Activated CD4-positive, alpha-beta T cell treated with anti-CD3 and anti-CD28 coated beads, Interleukin-2, Interleukin-4, amounts not matched to agents 100 ng/mL and 50 ng/mL, durations not matched to agents 16 hours and 8 hours (primary cell): ENCODE measurements at places on chromosomes 7 and 10.

DNA sequence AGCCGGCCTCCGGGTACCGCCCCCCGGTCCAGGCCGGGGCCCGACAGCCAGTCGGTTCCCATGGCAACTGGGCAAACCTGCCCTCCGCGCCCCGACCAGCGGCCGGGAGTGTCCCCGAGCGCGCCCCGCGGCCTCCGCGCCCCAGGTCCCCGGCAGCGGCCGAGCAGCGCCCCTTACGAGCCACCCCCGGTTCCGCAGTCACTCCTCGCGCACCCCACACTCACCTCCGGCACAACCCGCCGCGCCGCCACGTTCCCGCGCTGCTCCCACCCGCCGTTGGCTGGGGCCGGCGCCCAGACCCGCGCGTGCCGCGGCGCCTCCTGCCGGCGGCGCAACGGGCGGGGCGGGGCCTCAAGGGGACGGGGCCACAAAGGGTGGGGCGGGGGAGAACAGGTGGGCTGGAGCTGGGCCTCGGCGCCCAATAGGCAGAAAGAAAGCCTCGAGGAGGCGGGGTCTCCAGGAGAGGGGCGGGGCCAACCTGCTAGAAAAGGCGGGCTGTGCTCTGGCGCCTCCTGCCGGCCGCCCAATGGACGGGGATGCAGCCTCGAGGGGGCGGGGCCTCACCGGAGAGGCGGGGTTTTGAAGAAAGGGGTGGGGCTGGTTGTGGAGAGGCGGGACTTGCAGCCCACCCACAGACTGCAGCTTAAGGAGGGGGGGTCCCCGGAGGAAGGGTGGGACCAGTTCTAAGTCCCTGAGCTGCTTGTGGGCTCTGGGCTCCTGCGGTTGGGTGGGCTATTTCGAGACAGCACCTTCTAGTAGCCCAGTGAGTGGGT, at the start of gene RADIL:
TSS of gene RADIL (minus strand) at position 345 of the 773 bp plus-strand sequence. CDS start 5,577 bp downstream, outside the sequence.
- peak; percentile 92 for DNase-seq

DNA sequence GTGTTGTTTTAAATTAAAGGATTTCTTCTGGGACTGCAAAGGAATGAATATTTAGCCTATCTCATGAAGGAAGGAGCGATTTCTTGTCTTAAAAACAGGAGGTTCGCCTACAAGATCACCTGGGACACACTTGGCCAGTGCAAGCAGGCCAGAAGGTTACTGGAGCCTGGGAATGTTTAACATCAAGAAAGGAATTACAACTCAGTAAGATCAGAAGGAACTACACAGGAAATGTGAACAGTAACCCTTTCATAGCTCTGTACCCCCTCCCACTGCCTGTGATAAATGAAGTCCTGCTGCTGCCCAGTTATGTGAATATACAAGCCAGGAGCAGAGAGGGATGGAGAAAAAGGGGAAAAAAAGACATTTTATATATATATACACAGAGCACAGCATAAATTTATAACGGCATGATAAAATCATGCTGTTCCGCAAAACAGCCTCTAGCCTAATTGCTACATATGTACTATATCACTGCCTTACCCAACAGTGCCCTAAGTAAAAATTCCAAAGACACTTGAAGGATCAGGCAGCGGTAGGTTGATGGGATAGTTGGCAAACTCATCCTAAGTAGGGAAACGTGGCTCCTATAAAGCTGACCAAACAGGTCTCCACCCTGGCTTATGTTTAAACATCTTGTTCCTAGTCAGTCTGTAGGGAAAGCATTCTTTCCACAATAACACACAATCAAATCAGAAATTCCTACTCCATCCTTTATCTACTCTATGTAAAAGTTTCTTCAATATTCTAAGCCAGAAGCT, 63.8 kb downstream of the ZNF438 start:
- no peak for DNase-seq

DNA sequence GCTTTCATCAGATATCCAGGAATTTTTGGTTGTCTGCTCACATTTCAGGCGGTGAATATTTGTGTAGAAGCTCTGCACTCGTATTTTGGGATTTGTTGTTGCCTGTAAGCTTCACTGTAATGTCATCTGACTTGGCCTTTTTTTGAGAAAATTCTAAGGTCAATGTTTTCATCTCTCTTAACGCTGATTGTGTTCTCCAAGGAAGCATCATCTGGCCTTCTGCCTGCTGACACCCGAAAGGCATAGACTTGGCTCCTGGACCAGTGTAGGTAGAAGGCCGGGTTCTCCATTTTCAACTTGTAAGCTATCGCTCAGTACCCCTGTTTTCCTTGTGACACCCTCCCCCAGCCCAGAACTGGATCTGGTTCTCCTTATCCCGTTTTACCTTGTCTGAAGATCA, 44.2 kb downstream of the SLC13A1 start:
- no peak for DNase-seq

DNA sequence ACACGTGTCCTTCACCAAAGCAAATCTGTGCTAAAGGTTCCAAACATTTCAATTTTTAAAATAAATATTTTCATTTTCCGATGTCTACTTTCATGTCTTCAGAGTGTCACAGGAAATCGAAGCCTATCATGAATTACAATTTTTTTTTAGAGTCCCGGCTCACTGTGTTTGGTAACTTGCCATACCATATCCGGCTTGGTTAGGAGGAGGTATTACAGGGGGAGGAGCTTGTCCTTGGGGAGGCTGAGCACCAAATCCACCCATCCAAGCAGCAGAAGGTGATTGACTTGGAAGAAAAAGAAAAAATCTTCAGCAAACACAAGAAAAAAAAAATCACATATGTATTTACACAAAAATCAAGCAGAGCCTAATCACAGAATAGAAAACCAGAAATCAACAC, 21.3 kb downstream of the TIAL1 start:
- peak; percentile 27 for DNase-seq

DNA sequence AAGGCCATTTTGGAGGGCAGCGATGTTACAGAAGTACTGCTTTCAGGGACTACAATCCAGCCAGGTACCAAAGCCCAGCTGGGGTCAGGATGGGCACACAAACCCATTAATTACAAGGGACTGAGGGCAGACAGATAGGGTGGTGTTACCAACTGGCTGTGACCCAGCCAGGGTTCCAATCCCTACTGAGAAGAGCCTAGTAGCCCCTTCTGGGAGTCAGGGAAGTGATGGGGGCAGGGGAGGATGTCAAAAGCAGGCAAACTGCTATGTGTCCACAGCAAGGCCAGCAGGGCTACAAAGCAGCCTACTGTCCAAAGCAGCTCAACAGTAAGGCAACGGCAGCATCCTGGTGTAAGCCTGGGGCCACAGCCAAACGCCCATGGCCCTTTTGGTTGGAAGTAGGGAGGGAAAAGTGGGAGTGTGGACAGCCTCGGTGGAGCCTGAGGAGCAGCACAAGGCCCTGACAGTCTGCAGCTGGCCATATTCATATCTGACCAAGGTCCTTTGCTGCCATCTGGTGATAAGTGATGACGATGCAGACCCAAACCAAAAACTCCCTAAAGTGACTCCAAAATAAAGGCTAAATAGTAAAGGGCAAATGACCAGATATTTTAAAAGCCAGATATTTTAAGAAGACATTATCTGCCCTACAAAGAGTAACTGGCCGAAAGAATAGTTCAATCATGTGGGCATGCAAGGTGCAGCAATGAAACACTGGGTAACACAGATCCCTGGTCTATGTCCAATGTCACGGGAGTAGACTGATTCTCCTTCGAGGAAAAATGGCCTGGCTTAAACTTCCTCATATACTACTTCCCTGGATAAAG, 56.9 kb downstream of the XPNPEP1 start:
- no peak for DNase-seq

- DNase-seq, result no peak
Measured at GRCh38 chr7:20642166-20642565, 26.7 kb downstream of the ABCB5 start.

DNA sequence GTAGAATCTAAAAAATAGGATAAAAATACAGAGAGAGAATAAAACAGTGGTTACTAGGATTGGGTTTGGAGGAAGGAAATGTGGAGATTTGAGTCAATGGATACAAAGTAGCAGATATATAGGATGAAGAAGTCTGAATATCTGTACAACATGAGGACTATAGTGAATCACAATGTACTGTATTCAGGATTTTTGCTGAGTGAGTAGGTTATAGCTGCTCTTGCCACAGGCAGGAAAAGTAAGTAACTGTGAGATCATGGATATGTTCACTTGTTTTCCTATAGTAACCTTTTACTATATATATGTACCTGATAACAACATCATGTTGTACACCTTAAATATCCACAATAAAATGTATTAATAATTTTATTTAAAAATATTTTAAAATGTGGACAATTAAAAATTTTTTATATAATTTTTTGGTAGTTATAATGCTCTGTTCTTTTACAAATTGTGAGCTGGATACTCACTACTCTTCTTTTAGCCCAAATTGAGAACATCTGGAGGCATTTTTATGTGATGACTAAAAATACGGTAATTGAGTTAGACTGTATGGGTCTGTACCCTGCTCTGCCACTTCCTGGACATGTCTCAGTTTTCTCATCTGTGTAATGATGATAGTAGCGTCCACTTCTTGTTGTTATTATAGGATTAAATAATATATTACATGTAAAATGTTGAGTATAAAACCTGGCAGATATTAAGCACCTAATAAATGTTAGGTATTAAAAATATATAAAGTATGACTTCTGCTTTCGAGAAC, 439.1 kb downstream of the AUTS2 start:
- DNase-seq, result no peak

- DNase-seq, result no peak
Measured at GRCh38 chr7:48759431-48760080, 164.8 kb upstream of the CDC14C start.

- DNase-seq, result no peak
Measured at GRCh38 chr10:30858499-30858898, 173.2 kb downstream of the ZNF438 start.

GRCh38 chr10:119410361-119411116, 132.0 kb downstream of the RGS10 start:
- DNase-seq, result no peak

DNA sequence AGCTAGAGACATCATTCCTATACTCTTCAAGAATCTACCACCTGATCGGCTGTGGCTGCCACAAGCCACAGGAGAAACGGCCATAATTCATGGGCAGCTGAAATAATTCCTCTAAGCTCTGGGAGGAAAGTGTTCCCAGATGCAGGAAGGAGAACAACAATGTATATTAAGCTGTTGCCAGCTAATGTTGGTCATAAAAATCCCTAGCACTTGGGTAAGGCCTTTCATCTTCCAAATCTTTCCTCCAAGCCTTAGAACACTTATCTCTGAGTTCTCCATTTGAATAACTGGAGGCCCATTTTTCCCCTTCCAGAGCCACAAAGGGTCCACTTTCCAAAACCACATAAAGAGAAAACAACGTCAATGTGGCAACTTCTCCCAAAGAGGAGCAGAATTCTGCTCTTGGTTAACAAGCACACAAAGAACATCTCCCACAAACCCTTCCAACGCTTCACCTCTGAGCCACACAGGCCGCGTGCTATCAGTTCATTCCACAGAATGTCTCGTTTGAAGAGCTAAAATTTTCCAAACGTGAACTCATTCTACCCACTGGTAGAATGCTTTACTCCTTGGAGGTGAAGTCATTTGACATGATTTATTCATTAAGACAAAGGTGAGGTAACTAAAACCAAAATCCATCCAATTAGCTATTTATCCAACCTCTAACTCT, 11.2 kb downstream of the KCNMA1 start:
- DNase-seq, result no peak

DNA sequence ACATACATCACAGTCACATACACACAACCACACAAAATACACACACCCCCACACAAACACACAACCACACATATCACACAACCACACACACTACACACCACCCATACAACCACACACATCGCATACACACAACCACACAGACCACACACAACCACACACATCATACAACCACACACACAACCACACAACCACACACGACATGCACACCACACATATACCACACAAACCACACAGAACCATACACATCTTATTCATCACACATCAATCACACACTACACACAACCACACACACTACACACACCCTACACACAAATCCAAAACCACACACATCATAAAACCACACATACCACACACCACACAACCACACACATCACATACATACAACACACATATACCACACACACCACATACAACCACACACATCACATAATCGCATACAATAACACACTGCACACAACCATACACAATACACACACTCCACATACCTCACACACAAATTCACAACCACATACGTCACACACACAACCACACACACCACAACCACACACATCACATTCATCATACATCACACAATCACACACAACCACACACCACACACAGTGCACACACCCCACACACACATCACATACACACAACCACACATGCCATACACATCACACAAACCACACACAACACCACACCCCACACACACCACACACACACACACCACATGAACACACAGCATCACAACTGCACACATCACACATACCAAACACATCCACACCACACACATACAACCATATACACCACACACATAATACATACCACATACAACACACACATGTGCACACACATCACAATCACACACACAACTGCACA, 30.4 kb downstream of the GPRIN2 start:
- DNase-seq, result no peak

DNA sequence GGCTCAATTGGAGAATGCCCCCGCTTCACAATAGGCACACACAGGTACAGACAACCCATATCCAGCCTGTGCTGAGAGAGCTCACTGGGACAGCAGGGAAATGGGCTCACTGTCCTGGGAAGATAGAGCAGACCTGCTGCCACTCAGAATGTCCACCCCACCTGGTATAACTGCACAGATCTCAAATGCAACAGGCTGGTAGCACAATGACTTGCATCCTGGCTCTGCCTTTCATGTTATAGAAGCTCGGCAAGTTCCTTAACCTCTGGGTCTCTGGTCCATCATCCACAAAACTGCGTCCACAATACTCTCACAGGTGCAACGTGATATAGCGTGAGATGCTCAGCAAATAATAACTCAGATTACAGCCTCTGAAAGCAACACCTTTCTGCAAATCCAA, 295.4 kb downstream of the GRID1 start:
- DNase-seq, result no peak

DNA sequence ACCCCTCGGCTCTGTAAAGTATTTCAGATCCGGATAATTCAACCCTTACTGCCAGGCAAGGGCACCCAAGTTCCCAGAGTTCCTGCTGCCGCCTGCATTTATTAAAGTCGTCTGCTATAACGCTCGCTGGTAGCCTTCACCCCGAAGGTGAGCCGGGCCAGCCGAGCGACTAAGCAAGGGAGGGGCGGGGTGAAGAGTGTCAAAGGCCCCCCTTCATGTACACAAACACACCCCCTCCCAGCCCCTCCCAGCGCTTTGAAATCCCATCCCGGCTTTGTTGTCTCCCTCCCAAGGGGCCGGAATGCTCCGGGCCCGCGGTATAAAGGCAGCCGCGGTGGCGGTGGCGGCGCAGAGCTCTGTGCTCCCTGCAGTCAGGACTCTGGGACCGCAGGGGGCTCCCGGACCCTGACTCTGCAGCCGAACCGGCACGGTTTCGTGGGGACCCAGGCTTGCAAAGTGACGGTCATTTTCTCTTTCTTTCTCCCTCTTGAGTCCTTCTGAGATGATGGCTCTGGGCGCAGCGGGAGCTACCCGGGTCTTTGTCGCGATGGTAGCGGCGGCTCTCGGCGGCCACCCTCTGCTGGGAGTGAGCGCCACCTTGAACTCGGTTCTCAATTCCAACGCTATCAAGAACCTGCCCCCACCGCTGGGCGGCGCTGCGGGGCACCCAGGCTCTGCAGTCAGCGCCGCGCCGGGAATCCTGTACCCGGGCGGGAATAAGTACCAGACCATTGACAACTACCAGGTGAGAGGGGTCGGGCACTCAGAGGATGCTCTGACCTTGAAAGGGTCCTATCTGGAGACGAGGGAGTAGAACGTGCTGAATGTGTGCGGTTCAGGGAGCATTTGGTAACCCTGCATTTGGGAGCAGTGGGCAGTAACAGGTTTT, at the start of gene DKK1:
TSS of gene DKK1 (plus strand) at position 349 of the 889 bp plus-strand sequence. CDS start at position 503, 154 bp downstream.
- DNase-seq, result peak; percentile 14
